ENCODE measurements at places on chromosomes 16 and 17. TPM values are rescaled to one million over a fixed set of nuclear protein-coding genes. Genes with fewer than 3 reads are reported as not detected.

COG1 gene
- 18.4 TPM for polyA plus RNA-seq

CCL17 gene
- polyA plus RNA-seq, result not detected

- H3K27me3 ChIP-seq, result peaks cover 4% of the 10 kb centered on the region
- no peak for DNase-seq
- peaks cover 6% of the 10 kb centered on the region for H3K4me1 ChIP-seq
- H3K36me3 ChIP-seq, result no peaks in the 10 kb centered on the region
- no peak overlapping the region for H3K27ac ChIP-seq
These were observed 80.9 kb upstream of the ZNF423 start for GRCh38 chr16:49936791-49937190.

DNA sequence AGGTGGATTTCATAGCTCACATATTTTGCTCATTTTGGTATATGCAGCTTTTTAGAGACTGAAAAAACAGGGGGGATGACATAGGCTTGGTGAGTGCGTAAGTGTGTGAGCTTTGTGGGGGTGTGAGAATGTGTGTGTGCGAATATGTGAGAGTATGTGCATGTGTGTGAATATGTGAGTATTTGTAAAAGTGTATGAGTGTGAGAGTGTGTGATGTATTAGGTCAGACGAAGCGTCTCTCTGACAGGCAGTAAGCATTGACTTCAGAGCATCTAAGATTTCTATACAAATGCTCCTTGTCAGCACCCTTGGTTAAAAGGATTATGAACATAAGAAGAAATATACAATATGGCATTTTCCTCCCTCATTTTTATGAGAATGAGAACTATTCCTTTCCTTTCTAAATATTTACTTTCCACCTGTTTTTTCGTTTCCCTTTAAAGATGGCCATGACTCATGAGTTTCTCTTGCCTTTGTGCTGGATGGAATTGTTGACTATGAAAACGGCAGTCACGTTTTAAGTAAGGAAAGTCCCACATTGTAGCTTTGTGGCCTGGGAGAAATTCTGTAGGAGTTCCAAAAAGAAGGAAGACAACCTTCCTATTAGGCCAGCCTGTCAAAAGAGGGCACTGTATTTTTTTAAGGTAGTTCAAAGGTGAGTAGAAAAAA is 276.4 kb downstream of the FOXL1 start:
- H3K27ac ChIP-seq, result no peak overlapping the region
- DNase-seq, result no peak
- H3K36me3 ChIP-seq, result no peaks in the 10 kb centered on the region

GRCh38 chr17:31802502-31802901 is 56.5 kb downstream of the COPRS start:
- no peaks in the 10 kb centered on the region for H3K27me3 ChIP-seq
- H3K4me1 ChIP-seq, result peaks cover 3% of the 10 kb centered on the region
- H3K27ac ChIP-seq, result no peak overlapping the region
- DNase-seq, result no peak
- no peaks in the 10 kb centered on the region for H3K36me3 ChIP-seq
- H3K4me3 ChIP-seq, result no peak overlapping the region

Measured in keratinocyte (primary cell).